ENCODE measurements at places on chromosomes 11 and 22. TPM values are rescaled to one million over a fixed set of nuclear protein-coding genes. Genes with fewer than 3 reads are reported as not detected.

The OR2AG2 gene
- total RNA-seq = 0.48 TPM

The TAGLN gene
- 41.4 TPM for total RNA-seq

The POTEH gene
- total RNA-seq = not detected

The OR5AN1 gene
- total RNA-seq = not detected

The MPST gene
- 101 TPM for total RNA-seq

The TTC38 gene
- total RNA-seq = 43.4 TPM

The C11orf91 gene
- total RNA-seq = 0.69 TPM

The DDX25 gene
- 3.8 TPM for total RNA-seq

The TESMIN gene
- total RNA-seq = 26.6 TPM

The PRR33 gene
- not detected for total RNA-seq

The TENM4 gene
- 117 TPM for total RNA-seq

The IGF2 gene
- total RNA-seq = 4,678 TPM

The KRTAP5-9 gene
- total RNA-seq = 0.26 TPM

The MFRP gene
- total RNA-seq = not detected

The CNTF gene
- 3.9 TPM for total RNA-seq

- DNase-seq = no peak
Measured at GRCh38 chr11:63503492-63503891, 2.4 kb upstream of the LGALS12 start.

GRCh38 chr11:17921659-17922415 is 91.0 kb downstream of the SERGEF start:
- no peak for DNase-seq

- no peak for DNase-seq
Measured at GRCh38 chr11:9030601-9031000, 26.8 kb upstream of the NRIP3 start.

- DNase-seq = no peak
Measured at GRCh38 chr11:78564490-78565467, 9.9 kb downstream of the NARS2 start.

DNA sequence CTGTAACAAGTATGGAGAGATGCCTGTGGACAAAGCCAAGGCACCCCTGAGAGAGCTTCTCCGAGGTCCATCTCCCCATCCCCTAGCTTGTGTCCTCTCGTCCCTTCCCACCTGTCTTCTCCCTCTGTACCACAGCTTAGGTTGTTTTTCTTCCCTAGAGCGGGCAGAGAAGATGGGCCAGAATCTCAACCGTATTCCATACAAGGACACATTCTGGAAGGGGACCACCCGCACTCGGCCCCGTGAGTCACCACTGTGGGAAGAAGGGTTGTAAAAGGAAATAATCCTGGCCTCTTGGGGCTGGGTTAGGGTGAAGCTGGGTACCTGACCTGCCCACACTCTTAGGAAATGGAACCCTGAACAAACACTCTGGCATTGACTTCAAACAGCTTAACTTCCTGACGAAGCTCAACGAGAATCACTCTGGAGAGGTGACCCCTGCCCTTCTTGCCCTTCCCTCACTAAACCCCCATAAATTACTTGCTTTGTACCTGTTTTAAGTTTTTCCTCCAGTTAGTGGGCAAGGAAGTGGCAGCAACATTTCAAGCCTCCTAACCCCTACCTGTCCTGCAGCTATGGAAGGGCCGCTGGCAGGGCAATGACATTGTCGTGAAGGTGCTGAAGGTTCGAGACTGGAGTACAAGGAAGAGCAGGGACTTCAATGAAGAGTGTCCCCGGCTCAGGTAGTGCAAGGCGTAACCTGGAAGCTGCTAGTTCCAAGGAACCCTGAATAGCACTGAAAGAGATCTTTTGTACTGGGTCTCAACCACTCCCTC is 3.1 kb downstream of the TAF10 start:
- DNase-seq = no peak

GRCh38 chr11:47391077-47391583 is 12.8 kb upstream of the SPI1 start:
- DNase-seq = no peak

GRCh38 chr22:17064498-17065100 is 20.2 kb upstream of the IL17RA start:
- DNase-seq = no peak

- no peak for DNase-seq
Measured at GRCh38 chr22:30267382-30268302, 991 bp upstream of the OSM start.

DNA sequence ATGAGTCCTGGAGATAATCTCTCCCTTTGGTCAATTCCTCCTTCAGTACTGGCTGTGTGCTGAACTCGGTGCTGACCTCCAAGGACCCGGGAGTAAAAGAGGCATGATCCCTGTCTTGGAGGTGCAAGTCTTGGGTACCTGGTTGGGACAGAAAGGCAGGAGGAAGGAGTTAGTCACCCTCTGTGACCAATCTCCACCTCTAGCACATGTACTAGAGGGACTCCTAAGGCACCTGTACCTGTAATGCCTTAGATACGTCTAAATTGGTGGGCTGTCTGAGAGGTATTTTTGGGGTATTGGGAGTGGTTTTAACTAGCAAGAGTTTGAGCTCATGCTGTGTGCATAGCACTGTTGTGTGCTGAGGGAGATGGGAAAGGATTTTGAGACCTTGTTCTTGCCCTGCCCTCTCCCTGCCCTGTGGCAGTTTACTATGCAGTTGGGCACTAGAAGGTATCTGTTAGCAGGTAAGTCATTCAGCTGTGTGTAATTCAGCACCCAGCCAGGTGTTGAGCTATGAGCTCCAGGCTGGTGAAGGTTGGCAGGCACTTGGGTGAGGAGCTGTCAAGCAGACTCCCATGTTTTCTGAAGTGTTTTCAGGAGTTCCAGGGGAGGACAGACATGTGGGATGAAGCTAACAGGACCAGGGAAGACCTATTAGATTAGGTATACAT is 2.5 kb downstream of the PANX1 start:
- no peak for DNase-seq

DNA sequence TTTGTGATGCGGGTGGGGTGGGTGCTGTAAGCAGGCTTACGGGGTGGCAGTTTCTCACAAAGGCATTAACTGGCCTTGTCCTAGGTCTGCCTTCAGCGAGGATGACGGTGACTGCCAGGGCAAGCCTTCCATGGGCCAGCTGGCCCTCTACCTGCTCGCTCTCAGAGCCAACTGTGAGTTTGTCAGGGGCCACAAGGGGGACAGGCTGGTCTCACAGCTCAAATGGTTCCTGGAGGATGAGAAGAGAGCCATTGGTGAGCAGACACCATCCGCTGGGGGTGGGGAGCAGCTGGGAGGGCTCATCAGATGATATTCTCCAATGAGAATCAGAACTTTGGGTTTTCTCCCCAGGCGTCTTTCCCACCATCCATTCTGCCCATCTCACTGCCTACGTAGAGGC is 5.8 kb downstream of the TCN2 start:
- DNase-seq = no peak

DNA sequence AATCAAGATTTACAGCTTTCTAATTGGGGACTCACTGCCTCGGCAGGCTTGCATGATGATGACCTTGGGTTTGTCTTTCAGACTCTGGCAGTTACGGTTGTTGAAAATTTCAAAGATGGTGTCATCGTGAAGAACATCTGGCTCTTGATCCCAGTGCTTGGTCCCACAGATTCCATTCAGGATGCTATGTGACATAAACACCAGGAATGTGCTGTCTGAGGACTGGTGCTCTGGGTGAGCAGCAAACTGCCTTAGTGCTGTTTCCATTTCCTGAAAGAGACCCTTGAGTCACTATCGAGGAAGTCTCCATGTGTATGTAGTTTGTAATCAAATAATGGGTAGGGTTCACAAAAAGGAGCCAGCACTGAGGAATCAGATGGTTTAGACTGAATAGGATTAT is 7.1 kb downstream of the CASP12 start:
- DNase-seq = no peak

DNA sequence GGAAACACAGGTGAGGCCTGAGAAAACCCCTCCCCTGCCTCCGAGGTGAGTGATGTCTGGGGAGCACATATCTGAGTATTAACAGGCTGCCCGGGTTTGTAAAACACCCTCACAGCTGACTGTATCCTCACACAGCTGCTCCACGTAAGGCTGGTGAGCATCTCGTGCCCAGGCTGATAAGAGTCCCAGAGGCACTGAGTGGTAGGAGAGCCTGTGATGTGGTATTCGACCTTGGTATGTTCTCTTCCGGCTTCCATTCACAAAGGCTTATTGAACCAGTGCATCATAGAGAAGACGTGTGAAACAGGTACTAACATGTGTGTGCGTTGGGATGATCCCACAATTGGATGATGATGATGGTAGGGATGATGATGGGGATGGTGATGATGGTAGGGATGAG is 71.7 kb downstream of the RASSF10 start:
- no peak for DNase-seq

DNA sequence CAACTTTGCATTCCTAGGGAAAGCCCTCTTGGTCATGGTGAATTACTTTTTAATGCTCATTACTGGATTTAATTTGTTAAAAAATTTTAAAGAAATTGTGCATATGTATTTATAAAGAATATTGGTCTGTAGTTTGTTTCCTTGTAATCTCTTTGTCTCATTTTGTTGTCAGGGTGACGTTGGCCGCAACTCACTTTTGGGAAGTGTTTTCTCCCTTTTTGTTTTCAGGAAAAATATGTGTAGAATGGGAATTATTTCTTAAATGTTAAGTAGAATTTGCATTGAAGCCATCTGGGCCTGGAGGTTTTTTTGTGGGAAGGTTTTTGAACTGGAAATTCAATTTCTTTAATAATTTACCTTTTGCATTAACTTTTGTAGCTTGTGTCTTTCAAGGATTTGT is 149.1 kb downstream of the UVRAG start:
- no peak for DNase-seq

DNA sequence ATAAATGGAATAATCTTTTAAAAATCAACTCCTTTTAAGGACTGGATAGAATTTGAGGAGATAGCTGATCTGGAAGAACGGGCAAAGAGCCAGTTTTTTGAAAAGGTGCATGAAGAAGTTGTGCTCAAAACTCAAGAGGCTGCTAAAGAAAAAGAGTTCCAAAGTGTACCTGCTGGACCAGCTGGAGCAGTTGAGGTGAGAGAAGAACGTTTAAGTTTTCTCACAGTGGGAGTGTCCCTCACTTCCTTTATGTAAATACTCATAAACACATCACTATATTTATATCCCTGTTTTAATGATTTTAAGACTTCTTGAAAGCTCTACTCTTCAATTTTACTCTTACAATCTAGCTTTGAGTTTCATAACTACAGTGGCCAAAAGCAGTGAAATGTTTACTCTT is 11.7 kb upstream of the ANKRD42 start:
- no peak for DNase-seq

DNA sequence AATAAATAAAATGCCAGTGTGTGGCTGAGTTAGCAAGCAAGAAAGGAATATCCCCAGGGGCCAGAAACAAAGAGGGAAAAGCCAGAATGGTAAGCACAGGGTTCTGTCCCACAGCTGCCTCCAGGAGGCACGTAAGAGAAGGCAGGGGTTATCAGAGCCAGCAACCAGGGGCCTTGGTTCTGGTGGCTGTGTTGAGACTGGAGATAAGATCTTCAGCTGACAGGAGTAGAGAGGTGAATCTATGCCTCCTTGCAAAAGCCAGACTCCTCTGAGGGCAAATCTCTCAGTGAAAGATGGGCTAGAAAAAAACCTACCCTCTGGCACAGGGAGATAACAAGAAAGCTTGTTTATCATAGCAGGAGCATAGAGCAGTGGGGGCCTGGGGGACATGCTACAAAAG is 29.8 kb upstream of the NFAM1 start:
- no peak for DNase-seq

DNA sequence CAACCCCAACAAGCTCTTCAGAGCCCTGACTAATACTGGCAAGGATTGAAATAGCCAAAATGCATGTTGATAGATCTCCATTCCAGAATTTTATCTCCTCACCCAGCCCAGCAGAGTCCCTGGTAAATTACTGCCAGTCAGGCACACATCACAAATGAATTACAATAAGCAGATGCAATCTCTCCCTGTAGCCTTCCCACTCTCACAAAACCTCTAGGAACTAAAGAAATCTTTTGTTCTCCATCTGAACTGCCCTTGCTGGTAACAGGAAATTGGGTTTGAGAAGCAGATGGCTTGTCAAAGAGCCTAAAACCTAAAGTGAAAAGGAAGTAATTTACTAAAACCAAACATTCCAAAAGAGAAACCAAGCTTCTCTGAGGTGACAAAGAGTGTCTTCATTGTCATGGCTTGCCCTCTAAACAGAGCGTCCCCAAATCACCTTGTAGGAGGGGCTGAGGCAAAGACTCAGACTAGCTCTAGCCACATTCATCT is 59.5 kb downstream of the FAM168A start:
- no peak for DNase-seq

DNA sequence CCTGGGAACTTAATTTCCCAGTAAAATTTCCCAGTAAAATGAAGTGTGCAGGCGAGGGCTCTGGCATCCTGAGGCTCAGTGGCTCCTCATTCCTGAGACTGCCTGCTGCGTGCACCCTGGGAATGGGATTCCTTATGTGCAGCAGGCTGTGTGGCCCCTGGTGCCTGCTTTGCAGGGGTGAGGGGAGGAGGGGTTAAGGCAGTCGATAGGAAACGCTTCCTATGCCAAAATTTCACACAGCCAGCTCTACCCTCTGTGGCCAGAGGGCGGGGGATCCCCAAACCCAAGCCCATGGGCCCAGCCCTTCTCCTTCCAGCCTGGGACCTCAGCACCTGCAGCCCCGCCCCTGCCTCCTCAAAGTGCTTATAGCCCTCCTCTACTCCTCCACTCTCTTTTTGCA is 12.1 kb upstream of the BAIAP2L2 start:
- DNase-seq = no peak

DNA sequence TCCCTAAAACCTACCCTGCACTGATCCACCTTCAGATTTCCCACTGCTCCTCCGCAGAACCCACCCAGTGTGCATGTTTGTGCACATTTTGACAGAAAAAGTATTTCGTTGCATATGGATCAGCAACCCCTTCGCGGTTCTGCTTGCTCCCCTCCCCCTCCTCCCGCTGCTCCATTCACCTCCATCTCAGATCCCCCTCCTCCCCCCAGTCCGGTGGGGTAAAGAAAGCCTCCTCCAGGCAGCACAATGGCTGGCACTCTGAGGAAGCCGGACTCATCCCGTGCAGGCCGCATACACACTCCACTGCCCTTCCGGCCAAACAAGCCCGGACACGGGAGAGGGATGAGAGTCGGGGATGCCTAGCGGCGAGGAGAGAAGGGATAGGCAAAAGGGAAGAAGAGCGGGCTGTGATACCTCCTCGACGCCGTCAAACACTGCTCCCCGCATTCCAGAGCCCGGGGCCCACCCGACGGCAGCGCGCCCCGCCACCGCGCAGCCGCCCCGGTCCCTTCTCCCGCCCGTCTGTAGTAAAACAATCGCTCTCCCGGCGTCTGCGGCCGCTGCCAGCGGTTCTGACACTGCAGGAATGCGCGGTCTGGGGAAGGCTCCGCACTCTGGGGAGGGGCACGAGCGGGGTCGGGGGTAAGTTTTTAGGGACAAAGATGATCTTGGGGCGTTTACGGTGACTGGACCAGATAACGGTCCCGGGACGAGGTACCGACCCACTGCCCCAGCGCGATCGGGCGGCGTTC is 915 bp downstream of the FEZ1 start:
- DNase-seq = peak; percentile 16

DNA sequence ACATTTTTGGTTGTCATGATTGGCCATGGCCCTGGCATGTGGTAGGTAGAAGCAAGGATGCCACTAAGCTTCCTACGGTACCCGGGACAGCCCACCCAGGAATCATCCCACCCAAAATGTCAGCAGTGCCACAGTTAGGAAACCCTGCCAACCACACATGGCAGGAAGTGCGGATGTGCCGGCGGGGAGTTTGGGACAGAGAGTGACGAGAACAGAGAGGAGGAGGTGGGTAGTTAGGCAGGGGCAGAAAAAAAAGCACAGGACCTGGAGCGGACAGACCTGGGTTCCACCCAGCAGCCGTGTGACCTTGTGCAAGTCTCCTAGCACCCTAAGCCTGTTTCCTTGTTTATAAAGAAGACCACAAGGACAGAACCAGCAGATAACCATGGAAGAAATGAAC is 3.3 kb downstream of the SPI1 start:
- DNase-seq = no peak
